Dermis microvascular lymphatic vessel endothelial cell (primary cell): ENCODE measurements at places on chromosomes 13 and 19. TPM values are rescaled to one million over a fixed set of nuclear protein-coding genes. Genes with fewer than 3 reads are reported as not detected.

DNA sequence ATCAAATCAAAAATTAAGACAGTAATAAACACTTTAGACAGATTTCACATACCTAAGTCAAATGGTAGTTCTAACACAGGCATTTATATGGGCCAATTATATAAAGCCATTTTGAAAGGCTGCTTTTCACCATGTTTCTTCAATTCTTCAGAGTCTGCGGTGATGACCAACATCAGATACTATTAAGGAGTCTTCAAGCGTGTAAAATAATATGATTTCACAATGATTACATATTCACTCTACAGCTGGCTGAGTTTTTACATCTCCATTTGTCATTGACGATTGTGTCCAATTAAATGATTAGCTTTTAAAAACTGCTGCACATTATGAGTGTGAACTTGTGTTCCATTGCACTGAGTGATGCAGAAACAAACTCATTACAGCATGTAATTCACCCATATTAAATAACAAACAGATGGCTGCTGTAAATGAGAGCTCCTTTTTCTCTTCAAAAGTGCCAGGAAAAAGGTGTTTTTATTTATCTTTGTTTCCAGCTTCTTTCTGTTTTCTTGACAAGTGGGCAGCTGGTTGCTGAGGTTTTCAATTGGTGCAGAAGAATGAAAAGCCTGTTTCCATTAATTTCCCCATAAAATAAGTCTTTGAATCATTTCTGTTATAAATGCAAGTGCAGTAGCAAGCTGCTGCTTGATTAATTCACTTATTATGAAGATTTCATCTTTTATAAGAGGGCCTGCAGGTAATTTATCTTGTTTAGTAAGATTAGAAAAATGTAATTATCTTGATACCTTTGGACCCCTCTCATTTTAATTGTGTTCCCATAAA is 676.1 kb upstream of the KLHL1 start:
- no peak for DNase-seq

- peak; percentile 60 for DNase-seq
These were observed 56.8 kb downstream of the THSD1 start for GRCh38 chr13:52348983-52349780.

GRCh38 chr19:57377498-57378146 is 12.0 kb upstream of the ZNF548 start:
- no peak for DNase-seq

DNA sequence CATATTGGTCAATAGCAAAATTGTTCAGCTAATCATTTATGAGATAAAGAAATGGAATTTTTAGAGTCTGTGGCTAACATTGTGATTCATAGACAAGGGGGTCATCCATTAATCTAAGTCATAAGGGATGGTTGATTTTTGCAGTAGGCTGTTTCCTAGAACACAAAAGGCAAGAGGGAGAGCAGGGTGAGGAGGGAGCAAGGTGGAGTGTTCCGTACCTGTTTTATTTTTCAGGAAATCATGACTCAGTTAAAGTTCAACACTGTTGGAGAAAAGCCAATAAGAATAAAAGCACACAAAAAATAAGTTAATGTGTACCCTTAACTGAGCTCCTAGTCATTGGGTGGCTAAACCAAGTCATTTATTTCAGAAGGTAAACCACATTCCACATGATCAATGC is 512.4 kb upstream of the ATXN8OS start:
- DNase-seq = no peak

- DNase-seq = peak; percentile 81
These were observed 1.3 kb upstream of the KCNC3 start for GRCh38 chr19:50330365-50331078.

DNA sequence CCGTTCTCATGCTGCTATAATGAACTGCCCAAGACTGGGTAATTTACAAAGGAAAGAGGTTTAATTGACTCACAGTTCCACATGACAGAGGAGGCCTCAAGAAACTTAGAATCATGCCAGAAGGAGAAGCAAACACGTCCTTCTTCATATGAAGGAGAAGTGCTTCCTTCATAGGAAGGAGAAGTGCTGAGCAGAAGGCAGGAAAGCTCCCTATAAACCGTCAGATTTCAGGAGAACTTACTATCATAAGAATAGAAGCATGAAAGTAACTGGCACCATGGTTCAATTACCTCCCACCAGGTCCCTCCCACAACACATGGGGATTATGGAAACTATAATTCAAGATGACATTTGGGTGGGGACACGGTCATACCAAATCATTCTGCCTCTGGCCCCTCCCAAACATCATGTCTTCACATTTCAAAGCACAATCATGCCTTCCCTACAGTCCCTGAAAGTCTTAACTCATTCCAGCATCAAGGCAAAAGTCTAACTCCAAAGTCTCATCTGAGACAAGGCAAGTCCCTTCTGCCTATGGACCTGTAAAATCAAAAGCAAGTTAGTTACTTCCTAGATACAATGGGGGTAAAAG is 10.6 kb downstream of the ACOD1 start:
- DNase-seq = no peak

GRCh38 chr19:16603090-16603489 is 24.9 kb downstream of the MED26 start:
- no peak for DNase-seq

GRCh38 chr19:53626976-53627375 is 4.8 kb upstream of the DPRX start:
- DNase-seq = no peak

DNA sequence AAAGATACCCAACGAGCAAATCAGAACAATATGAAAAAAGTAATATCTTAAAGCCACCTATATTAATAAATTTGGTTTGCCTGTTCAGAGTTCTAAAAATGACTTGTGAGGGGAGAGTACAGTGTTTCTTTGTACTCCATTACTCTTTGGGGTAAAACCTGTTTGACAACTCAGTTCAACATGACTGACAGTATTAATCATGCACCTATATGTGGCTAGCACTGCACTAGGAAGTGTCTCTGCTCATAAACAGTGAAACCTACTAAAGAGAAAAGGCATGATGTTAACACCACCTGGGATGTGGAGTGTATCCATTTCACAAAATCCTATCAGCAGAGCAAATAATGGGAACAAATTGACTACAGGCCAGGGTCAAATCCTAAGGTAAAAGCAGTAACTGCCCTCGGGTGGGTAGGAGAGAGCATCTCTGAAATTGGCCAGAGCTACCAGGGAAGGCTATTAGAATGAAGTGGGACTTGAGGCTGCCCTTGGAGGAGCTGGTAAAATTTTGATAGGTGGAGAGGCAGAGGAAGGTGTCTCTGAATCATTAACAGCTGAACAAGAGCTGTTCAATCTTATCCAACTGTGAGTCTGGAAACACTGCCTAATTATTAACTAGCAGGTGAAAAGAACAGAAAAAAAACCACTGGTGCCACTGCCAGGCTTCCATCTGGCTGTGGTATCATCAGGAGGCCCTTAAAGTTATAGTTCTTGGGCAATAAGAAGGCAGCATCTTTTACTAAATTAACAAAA is 365.1 kb downstream of the DNAJC15 start:
- DNase-seq = no peak

GRCh38 chr13:24746618-24747247 is 17.2 kb upstream of the RNF17 start:
- DNase-seq = peak; percentile 12

DNA sequence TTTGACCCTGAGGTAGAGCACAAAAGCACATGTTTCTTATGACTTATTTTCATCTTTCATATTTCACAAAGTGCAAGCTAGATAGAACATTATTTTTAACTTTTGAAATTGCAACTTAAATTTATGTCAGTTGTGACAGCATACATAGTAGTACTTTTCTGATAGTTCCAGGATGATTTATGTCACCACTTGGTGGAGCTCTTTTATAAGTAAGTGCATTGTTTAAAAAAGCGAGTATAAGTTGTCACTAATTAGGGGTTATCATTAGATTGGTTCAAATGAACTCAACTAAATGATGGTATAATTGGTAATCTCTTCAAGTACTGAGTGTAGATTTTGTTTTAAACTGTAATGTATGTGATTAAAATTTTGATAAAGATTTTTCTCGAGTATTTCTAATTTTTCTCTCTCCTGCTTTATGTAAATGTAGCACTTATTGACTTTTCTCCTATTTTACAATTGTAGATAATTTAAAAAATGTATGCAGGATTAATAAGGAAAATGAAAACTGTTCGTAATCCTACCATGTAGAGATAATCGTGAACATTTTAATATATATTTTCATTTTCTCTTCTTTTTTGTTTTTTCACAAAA is 31.1 kb downstream of the RB1 start:
- DNase-seq = peak; percentile 64

- no peak for DNase-seq
These were observed 51.3 kb upstream of the TSC22D1 start for GRCh38 chr13:44627441-44627840.

GRCh38 chr13:90526711-90527110 is 820.8 kb upstream of the MIR17HG start:
- no peak for DNase-seq

GRCh38 chr13:28718196-28718542 is 601 bp downstream of the SLC46A3 start:
- DNase-seq = peak; percentile 32

DNA sequence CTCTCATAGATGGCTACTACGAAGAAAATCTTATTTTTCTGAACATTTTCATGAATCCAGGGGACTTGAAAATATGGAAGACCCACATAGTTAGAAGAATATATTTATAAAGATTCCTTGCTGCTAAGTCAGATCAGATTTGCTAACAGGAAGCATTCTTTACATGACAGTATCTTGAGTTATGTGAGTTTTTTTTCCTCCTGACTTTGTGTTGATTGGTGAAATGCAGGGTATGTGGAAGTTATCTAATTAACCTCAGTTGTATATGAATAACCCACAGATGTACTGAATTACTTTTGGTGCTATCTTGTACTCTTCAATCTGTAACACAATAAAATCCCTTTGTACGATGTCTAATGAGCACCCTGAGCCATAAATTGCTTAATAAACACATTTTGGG is 53.8 kb downstream of the ESD start:
- DNase-seq = no peak

DNA sequence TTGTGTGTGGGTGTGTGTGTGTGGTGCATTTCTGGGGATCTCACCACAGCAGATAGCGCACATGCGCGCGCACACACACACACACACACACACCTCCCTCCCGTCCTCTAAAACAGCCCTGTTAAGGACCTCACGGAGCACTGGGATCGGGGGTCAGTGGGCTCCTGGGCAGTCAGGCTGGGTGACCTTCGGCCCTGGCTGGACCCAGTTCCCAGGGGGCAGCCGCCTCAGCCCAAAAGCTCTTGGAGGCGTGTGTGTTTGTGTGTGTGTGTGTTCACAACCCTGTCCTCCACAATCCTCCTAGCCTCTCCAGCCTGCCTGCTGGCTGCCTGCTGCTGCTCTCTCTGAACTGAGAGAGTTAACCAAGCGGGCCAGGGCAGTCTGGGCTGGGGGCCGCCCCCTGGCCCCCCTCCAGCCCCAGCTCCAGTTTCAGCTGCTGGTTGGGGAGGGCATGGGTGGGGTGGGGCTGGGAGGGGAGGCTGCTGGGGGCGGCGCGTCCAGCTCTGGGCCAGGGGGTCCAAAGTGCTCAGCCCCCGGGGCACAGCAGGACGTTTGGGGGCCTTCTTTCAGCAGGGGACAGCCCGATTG is at the start of gene FXYD1:
Gene FXYD1, plus strand, starts transcription at position 520 of the 588 bp plus-strand sequence. CDS start 1,256 bp downstream, outside the sequence.
- no peak for DNase-seq

DNA sequence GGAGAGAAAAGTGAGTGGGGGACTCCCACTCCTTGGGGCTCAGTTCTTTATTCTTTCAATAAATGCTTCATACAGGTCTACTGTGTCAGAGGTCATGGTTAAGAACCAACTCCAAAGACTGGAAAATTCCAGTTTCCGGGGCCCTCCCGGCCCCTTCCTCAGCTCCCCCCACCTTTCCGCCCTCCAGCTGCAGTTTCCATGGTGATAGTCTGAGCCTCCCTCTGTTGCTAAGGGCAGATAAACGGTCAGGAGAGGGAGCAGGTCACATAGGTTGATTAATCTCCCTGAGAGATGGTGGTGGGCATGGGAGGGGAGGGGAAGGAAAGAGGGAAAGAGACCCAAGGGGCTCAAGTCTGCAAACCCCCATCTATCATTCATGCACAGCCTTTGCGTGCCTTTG is 131.5 kb upstream of the USP29 start:
- no peak for DNase-seq

GRCh38 chr19:1310853-1311180 is 25.1 kb downstream of the EFNA2 start:
- no peak for DNase-seq

- no peak for DNase-seq
These were observed 661 bp upstream of the BABAM1 start for GRCh38 chr19:17266589-17266974.

GRCh38 chr13:81493144-81493543 is 1152.2 kb upstream of the SPRY2 start:
- no peak for DNase-seq

GRCh38 chr13:43387880-43388279 is 364.5 kb downstream of the DNAJC15 start:
- no peak for DNase-seq

GRCh38 chr13:111410232-111411021 is 90.0 kb downstream of the TEX29 start:
- no peak for DNase-seq

DNA sequence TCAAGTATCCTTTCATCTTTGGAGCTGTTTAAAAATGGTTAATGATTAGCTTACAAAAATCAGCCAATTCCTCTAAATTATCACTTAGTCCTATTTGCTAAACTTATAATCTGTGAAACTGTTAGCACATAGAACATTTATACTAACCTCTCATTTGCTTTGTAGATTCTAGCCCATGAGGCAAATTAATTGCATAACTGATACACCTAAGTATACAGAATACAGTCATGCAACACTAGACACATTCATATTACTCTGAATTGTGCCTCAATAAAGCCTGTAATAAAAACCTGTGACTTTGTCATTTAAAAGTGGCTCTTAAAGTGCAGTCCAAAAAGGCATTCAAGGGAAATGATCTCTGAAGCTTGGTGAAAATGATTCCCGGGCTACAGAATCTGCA is 21.0 kb downstream of the SERPINE3 start:
- DNase-seq = no peak

GRCh38 chr13:85367887-85368286 is 431.3 kb downstream of the SLITRK6 start:
- no peak for DNase-seq

Gene HSH2D
- total RNA-seq = not detected in 2 replicates

Gene ZNF177
- total RNA-seq = 0.51 and 0.89 TPM in 2 replicates

Gene DAND5
- total RNA-seq = 0.25 and 0.26 TPM in 2 replicates

Gene LRRC25
- total RNA-seq = not detected in 2 replicates

Gene LYPD3
- 0.26 and 0.51 TPM in 2 replicates for total RNA-seq

Gene METTL21C
- total RNA-seq = not detected in 2 replicates

Gene SMARCA4
- 50.1 and 77.0 TPM in 2 replicates for total RNA-seq

Gene ZNF729
- not detected in 2 replicates for total RNA-seq

Gene TMC4
- 0.25 TPM in 1 of 2 replicates, not detected in the other for total RNA-seq

Gene FBXL3
- total RNA-seq = 52.6 and 64.4 TPM in 2 replicates

Gene PSG7
- total RNA-seq = under 0.01 TPM in 1 of 2 replicates, not detected in the other

Gene KLF5
- total RNA-seq = 0.89 and 1.0 TPM in 2 replicates

Gene ZFP36
- total RNA-seq = 0.64 and 1.8 TPM in 2 replicates

Gene FGF14
- 2.4 and 3.2 TPM in 2 replicates for total RNA-seq

Gene GRK1
- total RNA-seq = not detected in 2 replicates

Gene ZNF329
- 7.3 and 10.1 TPM in 2 replicates for total RNA-seq

Gene LEUTX
- total RNA-seq = not detected in 2 replicates
